ENCODE measurements at places on chromosomes 6 and 20. TPM values are rescaled to one million over a fixed set of nuclear protein-coding genes. Genes with fewer than 3 reads are reported as not detected.
A peak's percentile ranks its signal among the peaks of the same experiment; 100 is the strongest.

DNA sequence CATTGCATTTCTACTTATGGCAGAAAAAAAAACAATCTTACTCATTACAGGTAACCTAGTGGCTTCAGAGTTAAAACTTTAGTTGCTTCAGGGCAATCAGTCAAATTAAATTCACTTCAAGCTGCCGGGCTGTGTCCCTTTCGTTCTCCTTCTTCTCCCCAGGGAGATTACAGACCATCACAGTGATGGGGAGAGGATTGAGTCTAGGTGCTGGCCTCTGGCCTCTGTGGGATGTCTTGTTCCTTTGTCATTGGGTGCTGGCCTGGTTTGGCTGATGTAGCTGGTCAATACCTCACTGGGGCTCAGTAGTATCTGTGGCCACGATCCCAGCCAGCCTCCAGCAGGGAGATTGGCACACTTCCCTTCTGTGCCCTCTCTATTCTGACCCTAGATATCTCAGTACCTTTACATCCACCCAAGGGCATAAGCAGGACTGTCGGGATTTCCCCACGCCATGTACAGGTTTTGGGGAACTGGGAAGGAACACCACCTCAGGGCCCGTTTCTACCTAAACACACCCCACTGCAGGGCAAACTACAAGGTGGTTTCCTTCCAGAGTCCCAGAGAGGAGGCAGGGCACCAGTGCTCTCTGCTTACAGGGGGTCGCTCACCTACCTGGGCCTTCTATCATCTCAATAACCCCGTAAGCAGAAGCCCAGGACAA is 15.4 kb downstream of the FYN start:
- DNase-seq, result no peak

DNA sequence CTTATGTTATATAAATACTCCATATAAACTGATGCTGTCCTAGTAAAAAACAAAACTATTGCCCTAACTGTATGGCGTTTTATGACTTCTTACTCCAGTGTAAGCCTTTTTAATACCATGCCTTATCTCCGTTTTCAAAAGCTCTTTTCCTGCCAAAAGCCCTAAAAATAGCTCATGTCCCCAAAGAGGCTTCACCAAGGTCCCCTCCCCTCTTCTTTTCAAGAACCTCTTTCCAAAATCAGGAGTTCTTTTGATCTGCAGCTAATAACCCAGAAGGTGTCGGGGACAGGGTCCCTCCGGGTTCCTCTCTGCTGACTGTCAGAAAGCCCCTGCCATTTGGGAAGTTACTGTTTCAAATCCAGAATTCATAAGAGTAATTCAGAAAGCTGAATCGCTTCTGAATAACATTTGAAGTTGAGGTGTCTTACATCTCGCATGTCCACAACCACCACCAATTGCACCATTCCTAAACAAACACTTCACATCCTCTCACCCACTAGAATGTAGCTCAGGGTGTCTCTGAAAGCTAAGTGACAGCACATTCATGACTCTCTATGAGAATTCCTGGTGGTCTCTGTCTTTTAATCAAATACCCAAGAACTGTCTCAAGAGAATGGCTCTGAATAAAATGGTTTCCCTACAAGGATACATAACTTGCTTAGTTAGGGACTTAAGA is 13.3 kb downstream of the TASP1 start:
- DNase-seq, result no peak

DNA sequence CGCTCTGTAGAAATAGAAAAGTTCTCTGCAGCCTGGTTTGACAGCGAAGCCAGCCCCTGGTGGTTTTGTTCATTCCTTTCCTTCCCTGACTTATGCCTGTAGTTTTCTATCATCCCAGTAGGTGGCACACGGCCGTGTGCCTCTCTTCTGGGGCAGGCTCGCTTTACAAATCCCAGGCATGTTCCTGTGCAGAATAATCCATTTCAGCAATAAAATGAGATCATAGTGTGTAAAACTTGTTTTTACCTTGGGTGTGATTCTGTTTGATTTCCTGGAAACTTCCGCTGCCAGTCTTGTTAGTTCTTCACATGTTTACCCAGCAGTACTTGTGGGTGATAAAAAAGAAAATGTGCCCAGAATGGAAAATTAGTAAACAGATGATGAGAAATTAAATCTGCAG is 7.4 kb upstream of the INSM1 start:
- DNase-seq, result no peak

DNA sequence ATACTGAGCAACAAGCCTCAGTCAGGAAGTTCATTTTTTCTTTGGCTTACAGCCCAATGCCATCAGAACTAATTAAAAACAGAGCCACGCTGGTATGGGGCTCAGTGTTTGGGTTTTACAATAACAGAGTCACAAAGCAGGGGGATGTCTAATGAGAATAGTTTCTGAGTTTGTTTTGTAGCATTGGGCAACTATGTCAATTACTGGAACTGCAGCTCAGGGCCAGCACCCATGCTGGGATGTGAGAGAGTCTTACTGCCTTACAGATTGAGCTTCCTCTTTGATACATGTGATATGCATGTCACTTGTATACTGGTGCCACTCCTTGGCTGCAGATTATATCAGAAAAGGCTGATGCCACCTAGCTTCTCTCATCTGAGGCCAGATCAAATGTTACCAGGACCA is 117.6 kb downstream of the TFAP2B start:
- DNase-seq, result no peak

GRCh38 chr20:10469599-10469998 is 34.5 kb downstream of the SLX4IP start:
- peak; percentile 49 for DNase-seq

The FGD2 gene
- 20.5 TPM for total RNA-seq

All from mucosa of gallbladder (tissue), 1 donor.